ENCODE measurements at places on chromosomes 2 and 18.

DNA sequence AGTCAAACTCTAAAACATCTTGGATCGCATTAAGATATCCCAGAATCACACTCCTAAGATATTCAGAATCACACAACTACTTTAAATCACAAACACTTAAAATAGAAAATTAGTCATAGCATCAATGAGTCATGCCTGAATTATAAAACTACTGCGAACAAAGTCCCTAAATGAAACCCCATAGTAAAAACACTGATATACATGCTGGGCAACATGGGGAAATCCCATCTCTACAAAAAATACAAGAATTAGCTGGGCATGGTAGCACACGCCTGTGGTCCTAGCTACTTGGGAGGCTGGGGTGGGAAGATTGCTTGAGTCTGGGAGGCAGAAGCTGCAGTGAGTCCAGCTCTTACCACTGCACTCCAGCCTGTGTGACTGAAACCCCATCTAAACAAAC, 101.7 kb downstream of the COBLL1 start:
- DNase-seq = no peak

GRCh38 chr2:138930571-138930970, 150.4 kb upstream of the NXPH2 start:
- DNase-seq = no peak

DNA sequence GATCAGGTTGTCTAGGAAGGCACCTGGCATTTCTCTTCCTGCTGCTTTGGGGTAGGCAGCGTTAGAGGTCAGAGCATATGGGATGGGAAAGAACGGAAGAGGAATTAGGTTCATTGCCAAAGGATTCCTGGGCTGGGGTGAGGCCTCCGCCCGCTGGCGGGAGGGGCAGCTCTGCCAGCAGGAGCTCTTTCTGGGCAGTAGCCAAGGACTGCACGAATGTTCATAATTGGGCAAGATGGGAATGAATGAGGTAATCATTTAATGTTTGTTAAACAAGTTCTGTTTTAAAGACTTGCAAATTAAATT, 253.9 kb downstream of the AGAP1 start:
- DNase-seq = no peak

GRCh38 chr2:134527381-134527780, 191.4 kb downstream of the TMEM163 start:
- DNase-seq = no peak

Measured in T follicular helper cell (primary cell).